ENCODE measurements at places on chromosomes 11 and 22.

GRCh38 chr11:121958971-121959325, 157.1 kb downstream of the BLID start:
- no peak for DNase-seq

DNA sequence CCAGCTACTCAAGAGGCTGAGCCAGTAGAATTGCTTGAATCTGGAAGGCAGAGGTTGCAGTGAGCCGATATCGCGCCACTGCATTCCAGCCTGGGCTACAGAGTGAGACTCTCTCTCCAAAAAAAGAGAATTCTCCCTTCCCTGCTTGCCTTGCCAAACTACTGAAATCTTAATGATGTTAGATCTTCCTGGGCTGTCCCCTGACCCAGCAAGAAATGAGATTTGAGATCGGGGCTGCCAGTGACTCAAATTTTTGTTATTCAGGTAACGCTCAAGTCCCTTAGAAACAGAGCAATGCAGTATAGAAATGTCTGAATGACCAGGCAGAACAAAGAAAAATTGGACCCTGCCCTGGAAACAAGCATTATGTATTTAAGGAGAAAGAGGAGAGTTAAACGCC, 4.0 kb upstream of the RBFOX2 start:
- DNase-seq: no peak

GRCh38 chr11:23205156-23205871, 345.0 kb upstream of the CCDC179 start:
- DNase-seq: no peak

DNA sequence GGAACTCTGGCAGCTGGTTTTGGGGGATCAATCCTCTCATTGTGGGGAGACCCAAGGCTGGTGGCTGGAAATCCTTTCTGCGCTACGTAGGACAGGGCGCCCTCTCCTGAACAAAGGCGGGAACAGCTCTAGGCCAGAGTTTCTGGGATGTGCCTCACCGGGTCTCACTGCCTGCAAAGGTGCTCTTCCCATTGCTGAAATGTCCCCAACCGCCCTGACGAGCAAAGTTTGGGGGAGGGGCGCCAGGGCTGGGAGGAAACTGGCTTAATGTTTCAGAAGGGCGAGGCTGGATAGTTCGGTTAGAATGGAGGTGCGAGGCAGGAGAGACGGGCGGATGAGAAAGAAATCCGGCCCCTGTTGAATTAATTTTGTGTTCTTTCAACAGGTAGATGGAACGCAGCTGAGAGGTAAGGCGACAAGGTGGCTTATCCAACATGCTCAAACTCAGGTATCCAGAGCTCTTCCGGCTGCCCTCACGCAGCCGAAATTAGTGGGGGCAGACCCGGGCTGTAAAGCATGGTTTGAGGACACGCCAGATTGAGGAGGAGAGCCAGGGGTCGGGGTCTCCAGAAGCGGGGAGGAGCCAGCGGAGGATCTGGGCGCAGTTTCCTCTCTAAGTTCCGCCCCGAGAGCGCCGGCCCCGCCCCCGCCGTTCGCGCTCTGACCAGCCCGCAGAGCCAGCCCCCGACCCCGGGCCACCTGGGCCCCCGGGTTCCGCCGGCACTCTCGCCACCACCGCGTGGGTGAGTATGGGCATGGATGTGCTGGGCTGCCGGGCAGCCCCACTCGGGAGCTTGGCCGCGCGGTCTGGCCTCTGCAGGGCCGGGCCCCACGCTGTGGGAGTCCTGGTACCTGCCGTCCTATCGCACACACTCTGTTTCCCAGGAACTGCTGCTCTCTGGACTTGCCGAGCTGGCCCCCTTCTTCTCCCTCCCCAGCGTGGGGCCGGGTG, at the start of gene PGAP2:
Gene PGAP2 (plus strand): TSS at position 652 of the 952 bp plus-strand sequence. CDS start 2,700 bp downstream, outside the sequence.
- peak; percentile 87 for DNase-seq

DNA sequence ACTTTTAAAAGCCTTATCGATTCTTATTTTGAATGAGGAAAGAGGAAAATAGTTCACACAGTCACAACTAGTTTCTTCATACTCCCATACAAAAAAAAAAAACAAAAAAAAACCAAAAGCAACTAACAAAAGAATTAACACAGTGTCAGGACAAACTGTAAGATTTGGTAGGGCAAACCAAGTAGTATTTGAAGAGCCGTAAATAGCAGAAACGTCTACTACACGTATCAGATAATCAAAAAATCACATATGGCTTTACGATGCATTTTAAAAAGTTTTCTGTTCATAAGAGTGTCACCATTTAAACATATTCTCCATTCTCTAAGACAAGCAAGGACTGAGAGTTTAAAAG, 2.3 kb downstream of the PICALM start:
- DNase-seq: no peak

DNA sequence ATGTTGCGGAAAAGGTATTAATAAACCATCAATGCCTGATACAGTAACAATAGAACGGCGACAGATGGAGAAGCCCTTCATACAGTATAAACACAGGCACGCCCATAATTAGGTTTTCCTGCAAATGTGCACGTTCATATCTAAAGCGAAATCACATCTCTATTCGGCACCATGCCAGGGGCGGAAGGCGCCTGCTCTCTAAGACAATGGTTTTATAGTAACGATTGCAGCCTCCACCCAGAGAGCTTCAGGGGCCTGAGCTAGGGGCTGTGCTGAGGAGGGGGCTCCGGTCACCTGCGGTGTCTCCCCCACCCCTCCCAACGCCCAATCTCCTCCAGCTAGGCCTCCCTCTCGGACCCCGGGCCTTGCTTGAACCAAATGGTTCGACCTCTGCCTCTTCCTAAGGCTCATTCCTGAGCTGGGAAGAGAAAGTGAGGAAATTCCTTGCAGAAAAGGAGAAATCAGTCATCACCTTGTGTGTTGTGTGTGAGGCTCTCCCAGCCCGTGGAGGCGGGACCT, 9.6 kb downstream of the KRTAP5-5 start:
- no peak for DNase-seq

DNA sequence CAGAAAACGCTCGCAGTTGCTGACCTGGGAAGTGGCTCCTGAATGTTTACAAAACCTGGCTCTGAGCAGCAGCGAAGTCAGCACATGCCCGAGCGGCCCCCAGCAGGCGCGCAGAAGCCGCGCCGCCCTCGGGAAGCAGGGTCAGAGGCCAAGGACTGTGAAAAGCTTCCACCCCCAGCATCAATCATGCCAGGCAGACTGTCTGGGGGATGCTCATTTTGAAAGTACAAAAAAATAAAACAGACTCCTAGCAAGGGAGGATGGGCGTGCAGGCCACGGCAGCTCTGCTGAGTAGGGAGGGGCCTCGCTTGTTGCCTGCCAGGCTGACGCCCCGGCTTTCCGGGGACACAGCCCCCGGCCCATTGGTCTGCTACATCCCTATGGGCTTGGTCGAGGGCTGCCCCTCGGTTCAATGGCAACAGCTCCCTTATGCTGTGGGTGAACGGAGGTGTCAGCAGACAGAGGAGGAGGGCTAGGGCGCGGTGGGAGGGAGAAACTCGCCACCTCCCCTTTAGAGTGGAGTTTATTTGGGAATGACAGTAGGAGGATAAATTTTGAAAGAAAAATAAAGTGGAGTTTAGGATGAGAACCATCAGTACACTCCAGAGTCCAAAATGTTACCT, 37.7 kb upstream of the GNB1L start:
- no peak for DNase-seq

DNA sequence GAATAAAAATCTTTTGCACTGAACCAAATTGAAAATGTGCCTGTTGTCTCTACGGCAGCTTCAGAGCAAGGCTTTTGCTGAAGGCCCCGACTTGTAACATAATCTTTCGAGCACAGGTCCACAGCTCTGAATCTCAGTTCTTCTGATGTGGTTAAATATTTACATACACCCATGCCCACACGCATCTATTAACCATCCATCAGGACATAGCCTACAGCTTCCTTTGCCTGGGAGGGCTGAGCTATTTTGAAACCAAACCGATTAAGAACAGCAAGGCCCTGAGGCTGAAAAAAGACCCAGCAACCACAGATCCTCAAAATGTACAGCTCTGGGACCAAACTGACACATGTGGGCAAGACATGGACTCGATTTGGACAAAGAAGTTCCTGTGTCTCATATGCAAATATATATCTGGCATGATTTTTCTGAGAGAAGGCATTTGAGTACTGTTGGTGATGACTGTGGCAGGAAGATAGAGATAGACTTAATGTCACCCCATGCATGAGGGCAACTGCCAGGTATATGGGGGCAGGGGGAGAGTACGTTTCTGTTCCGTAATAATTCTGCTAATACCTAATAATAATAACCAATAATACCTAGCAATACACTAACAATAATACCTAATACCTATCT, 322.7 kb upstream of the PLET1 start:
- DNase-seq: no peak

- DNase-seq: no peak
These were observed 14.2 kb downstream of the BMAL1 start for GRCh38 chr11:13291800-13292199.

DNA sequence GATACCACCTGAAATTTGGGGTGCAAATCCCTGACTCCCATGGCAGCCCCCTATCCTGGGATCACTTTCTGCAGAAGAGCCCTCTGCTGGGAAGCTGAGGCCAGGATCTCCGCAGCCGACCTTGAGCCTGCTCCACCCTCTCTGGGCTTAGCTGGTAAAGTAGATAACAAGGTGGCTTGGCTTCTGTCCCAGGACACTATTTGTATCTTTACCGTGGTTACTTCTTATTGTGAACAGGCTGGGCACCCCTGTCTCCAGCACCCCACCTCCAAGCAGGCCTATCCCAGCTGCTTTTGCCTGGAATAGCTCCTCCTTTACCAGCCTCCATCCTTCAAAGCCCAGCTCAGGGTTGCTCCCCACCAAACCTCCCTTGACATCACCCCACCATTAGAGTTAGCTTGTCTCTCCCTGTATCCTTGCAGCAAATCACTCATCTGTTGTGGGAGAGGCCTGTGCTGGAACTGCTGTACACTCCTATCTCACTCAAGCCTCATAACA, 35.2 kb upstream of the P2RY2 start:
- no peak for DNase-seq

- DNase-seq: no peak
These were observed 101.0 kb upstream of the AKIP1 start for GRCh38 chr11:8809939-8810539.

DNA sequence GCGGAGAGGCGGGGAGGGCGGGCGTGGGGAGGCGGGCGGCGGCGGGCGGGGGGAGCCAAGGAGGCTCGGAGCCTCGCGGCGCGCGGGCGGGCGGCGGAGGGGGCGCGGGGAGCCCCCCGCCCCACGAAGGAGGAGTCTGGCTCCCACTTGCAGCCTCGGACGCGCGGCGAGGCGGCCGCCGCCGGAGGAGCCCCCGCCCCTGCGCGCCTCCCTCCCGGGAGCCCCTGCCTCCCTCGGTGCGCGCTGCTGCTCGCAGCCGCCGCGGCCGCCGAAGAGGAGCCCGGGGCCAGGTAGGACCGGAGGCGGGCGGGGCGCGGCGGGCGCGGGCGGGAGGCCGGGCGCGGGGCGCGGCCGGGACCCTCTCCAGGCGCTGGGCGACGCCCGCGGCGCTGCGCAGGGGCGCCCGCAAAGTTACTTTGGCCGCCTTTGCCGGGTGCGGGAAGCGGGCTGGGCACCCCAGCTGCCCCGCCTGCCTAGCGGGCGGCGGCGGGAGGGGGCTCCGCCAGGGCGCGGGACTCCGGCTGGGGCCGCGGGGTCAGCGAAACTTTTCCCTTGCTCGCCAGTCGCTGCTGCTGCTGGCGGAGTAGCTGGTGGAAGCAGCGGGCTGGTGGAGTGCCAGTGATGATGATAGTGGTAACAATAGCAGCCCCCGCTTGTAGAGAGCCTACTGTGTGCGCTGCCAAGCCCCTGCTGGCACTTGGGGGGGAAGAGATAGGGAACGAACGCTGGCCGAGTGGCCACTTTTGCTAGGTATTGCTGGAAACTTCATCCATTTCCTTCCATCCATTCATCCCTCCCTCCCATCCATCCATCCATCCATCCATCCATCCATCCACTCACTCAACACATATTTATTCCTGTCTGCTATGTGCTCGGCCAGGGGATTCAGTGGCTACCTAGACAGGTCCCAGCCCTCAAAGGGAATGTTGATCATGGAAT, at the start of gene MPPED1:
Gene MPPED1 (plus strand): TSS at position 146 of the 939 bp plus-strand sequence. CDS start 12,972 bp downstream, outside the sequence.
- no peak for DNase-seq

GRCh38 chr11:122814401-122814800, 23.9 kb upstream of the CRTAM start:
- DNase-seq: no peak

- peak; percentile 34 for DNase-seq
These were observed 20.3 kb downstream of the MRGPRD start for GRCh38 chr11:68960294-68961071.

- DNase-seq: no peak
These were observed 128.8 kb upstream of the SESN3 start for GRCh38 chr11:95359756-95360155.

- DNase-seq: no peak
These were observed 139.8 kb downstream of the TTC17 start for GRCh38 chr11:43498561-43498960.

DNA sequence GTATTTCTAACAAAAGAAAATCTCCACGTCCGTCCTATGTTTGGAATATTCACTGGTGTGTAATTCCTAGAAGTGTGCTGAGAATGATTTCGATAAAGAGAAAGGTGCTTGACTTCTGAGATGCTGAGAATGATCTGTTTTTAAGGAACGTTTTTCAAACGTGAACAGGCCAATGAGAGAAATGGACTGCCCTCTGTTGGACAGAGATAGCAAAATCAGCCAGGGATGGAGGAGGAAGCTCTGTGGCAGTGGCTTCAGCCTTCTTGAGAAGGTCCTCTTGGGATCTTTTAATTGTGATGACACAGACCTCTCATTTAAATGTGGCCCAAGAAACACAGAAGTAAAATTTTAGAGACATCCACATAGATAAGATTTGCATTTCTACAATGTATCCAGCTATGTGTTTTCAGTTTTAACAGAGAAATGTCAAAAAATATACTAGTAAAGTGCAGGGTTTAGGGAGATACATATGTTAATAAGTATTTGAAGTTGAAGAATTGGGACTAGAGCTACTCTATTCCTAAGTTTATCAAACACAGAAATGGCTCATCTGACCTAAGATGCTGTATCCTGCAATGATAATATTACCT, 84.0 kb upstream of the RCN1 start:
- no peak for DNase-seq

GRCh38 chr11:126352934-126353801, 2.3 kb upstream of the ST3GAL4 start:
- DNase-seq: no peak

DNA sequence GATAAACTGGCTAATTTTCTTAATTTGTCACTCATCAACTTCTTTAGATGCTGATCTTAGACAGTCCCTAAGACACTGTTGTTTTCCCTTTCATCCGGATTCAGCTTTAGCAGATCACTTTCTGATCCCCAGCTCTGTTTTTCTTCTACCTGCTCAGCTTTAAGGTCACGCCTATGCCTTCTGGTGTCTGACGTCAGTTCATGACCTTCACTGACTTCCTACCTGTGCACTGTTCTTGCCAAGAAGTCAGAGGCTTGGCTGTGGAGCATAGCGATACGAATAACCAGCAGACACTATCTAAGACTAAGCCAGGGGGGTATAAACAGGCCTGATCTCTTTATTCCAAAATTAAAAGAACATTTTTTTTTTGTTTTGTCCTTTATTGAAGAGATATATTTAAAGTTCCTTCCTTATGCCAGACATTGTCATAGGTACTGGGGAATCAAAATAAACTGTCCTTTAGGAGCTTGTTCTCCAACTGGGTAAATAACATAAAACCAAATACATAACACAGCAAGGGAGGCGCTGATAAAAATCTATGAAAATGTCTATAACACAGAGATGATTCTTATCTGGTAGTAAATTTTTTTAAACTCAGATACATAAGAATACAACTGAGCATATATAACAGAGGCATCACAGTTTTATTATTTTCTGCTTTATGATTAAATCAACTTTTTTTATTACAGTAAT, 352.2 kb upstream of the CTSC start:
- no peak for DNase-seq

GRCh38 chr11:20315800-20316199, 47.7 kb upstream of the HTATIP2 start:
- no peak for DNase-seq
